ENCODE measurements at places on chromosomes 6 and 20.

DNA sequence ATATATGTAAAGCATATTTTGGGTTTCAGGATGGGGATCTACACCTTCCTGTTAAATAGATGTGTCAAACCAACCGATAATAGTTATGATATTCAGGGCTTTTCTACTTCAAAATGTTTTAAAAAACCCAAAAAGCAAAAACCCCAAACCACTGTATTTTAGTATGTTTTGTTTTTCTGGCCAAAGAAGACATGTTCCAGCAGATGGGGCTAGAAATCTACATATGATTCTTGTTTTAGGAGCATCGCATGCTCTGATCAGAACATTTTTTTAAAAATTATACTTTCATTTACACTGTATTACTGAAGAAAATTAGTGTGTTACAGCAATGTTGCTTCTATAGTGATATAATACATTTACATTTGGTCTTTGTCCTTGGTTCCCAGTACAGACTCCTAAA, 11.0 kb downstream of the RMND1 start:
- no peak for DNase-seq

- no peak for DNase-seq
Observed at GRCh38 chr20:4047614-4048013, 32.3 kb upstream of the RNF24 start.

GRCh38 chr20:44186201-44186600, 787 bp downstream of the JPH2 start:
- DNase-seq: no peak

DNA sequence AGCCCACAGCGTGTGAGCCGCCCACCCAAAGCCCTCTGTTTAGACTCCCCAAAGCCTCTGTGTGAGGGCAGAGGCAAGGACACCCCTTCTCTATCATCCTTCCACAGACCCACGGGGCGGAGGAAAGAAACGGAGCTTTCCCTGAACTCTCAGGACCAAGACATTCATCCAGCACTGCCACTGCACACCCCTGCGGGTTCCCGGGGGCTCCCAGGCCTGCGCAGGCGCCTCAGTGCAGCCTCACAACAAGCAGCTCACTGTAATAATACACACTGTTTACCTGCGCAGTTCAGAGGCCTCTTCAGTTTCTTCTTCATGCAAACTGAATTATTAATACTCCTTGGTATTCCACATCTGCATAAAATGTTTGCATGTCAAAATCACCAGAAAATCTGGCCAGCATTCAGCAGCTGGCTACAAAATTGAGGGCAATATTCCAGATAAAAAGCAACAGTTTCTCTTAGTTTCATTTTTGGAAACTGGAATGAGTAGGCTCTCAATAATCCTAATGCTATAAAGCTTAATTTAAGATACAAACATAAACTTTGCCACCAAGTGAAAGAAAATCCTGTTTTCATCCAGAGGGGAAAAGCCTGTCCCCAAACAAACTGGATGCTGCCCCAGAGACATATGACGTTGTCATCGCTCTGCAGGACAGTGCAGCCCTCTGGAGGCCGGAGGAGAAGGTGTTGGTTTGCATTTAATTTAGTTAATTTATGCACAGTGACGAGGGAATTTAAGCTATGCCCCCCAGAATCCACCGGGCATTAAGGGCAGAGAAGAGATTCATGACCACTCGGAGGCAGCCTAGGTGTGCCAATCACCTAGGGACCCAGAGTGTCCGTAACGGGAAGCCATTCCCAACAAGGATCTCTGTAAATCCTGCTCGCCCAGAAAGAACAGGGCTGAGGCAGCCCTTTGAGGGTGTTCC, 45.3 kb downstream of the NINL start:
- DNase-seq: no peak

GRCh38 chr20:50928469-50928868, 2.8 kb downstream of the ADNP start:
- no peak for DNase-seq

- DNase-seq: no peak
Observed at GRCh38 chr20:40933758-40934157, 94.9 kb upstream of the TOP1 start.

DNA sequence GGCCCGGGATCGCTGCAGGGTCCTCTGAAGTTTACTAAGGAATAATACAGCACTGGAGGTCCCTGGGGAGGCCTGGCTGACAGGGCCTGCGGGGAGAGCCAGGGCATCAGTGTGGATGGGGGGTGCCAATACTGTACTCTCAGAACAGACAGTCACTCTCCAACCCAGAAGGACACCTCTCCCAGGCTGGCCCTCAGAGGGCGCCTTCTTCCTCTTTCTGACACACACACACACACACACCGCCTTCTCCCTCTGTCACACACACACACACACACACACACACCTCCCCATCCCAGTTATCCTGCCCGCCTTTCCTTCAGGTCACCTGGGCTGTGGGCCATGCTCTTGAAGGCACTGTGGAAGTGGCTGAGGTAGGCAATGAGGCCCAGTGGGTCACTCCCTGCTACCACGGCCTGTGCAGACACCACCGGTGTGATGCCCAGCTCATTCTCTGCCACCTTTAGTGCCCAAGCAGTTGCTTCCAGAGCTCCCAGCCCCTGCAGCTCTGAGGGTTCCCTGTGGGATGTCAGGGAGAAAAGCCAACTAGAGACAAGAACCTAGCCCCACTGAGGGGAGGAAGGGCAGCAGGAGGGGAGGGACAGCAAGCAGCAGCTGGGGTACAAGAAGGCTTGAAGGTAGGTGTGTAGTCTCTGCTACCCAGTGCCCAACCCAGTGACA, 7.5 kb downstream of the SMPD2 start:
- no peak for DNase-seq

- DNase-seq: no peak
Observed at GRCh38 chr6:136696783-136697364, 95.4 kb downstream of the MAP3K5 start.

DNA sequence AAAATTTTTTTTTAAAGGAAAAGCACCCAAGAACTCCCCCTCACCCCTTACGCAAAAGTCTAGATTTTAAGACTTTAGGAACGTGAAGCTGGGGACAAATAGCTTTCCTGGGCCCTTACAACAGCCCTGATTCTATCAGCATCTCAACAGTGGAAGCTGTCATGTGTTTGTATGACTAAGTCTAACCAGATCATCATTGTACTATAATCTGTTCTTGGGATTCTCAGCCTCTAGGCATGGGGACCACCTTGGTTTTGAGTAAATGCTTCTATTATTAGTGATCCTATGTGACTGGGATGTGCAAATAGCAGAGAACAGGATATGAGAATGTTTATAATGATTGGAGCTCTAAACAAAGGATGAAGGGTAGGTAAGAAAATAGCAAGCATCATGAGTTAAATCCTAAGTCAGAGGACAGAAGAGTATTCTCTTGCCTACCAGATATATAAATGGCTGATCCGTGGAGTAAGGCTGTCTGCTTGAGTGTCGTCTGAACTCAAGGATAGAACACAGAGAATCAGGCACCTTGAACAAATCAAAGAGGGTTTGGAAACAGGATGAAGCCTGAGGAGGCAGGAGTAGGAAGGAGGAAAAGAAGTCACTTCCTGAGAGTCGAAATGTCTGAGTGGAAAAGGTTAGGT, 105.7 kb upstream of the FAM184A start:
- no peak for DNase-seq

GRCh38 chr6:56346958-56347357, 99.6 kb upstream of the COL21A1 start:
- no peak for DNase-seq

GRCh38 chr20:20396794-20397193, 28.9 kb downstream of the INSM1 start:
- no peak for DNase-seq

- no peak for DNase-seq
Observed at GRCh38 chr20:44196271-44196670, 9.3 kb upstream of the JPH2 start.

DNA sequence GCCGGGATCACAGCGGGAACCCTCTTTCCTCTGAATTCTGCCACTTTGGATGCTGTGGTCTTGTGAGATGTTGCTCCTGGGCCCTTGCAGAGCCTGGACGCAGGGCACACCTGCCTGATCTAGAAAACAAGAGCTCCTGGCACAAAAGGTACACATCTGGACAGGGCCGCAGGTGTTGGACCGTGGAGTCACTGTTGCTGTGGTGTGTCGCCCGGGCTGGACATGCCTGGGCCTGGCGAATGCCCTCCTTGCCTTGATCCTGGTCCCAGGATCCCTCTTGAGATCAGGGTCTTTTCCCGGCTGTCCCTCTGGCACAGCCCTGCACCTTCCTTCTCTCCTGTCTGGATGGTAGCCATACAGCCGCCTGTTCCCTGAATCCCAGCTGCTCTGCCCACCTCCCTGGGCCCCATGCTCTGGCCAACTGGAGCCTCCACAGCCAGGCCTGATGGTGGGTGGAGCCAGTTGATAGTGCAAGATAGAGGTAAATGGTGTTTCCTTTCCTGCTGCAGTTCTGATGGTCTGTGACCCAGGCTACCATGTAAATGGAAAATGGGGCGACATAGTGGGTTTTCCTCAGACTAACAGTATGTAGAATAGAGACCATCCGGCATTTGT, 5.0 kb downstream of the FOXP4 start:
- DNase-seq: no peak

GRCh38 chr20:1975291-1975690, 18.6 kb downstream of the PDYN start:
- DNase-seq: no peak

DNA sequence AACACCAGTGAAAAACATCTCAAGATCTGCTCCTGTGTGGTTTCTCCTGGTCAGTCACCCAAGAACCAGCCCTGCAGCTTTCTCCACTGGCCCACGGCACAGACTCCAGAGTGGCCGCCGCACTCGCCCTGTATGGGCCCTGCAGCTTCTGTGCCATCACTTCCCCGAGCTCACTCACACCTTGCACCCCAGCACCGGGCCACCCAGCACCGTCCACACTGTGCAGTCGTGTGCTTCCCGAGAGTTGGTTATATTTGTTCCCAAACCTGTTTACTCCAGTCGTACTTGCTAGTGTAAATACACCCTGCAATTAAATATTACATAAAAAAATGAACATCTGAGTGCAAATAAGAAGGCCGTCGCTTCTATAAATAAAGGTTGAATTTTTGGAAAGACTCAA, 341.7 kb downstream of the CDH26 start:
- DNase-seq: no peak

DNA sequence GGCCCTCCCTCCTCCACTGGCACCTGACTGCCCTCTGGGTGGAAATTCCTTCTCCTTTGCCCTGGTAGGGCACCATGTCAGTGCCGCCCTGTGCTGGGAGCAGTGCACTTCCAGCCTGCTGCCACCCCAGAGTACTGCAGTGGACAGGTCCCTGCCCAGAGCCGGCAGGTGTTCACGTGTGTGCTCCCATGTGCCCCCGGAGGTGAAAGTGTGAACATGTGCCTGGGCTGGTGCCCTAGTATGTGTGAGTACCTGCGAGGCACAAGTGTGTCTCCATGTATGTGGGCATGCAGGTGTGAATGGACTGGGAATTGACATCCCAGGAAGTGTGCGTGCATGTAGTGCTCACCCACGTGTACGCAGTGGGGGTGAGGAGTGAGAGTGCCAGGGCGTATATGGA, 29.4 kb downstream of the SDCBP2 start:
- no peak for DNase-seq

- DNase-seq: no peak
Observed at GRCh38 chr20:43404878-43405277, 52.8 kb upstream of the SRSF6 start.

DNA sequence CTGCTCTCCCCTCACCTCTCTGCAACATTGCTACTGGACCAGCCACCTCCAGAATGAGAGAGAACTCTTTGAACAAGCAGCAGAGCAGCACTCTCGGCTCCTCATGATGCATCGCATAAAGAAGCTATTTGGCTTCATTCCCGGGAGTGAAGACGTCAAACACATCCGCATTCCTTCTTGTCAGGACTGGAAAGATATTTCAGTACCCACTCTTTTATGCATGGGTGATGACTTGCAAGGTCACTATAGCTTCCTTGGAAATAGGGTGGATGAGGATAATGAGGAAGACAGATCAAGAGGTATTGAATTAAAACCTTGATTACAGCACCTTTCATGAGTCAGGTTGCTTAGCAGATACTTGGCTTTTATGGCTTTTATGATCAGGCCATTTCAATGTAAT, 4.3 kb downstream of the CALHM4 start:
- DNase-seq: no peak

DNA sequence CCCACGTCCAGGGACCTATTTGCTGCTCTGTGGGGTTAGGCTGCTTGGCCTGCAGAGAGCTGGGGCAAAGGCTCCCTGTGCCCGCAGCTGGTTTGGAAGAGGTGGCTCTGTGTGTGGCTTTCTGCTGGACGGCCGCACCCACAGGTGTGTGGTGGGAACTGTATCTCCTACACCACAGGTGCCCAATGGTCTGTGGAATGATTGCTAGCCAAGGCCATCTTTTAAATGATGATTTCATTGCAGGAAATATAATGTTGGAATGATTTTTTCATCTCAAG, 178.4 kb downstream of the DLL1 start:
- no peak for DNase-seq

DNA sequence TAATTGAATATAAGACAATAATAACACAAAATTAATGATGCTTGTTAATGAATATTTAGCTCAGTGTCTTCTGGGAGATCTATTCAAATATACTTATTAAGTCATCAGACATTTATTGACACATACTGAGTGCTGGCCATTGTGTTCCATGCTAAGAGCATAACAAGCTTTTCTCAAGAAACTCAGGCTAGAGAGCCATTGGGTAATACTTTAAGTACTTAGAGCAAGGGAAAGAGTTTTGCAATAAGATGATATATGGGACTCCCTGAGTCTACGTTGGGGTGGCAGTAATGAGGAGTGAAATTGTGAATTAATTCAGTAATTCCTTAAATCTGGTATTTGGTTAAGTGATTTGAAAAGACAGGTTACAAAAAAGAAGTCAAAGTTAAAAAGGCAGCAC, 11.1 kb downstream of the TMEM200A start:
- no peak for DNase-seq

- DNase-seq: no peak
Observed at GRCh38 chr20:47586649-47587294, 85.1 kb downstream of the NCOA3 start.

- DNase-seq: no peak
Observed at GRCh38 chr6:138987080-138987642, 892 bp downstream of the REPS1 start.

GRCh38 chr6:52982680-52983079, 12.4 kb downstream of the GSTA4 start:
- no peak for DNase-seq

GRCh38 chr6:41475737-41476357, 70.3 kb upstream of the FOXP4 start:
- no peak for DNase-seq

All from effector CD8-positive, alpha-beta T cell (primary cell).